ENCODE measurements at places on chromosomes 2 and 18.

DNA sequence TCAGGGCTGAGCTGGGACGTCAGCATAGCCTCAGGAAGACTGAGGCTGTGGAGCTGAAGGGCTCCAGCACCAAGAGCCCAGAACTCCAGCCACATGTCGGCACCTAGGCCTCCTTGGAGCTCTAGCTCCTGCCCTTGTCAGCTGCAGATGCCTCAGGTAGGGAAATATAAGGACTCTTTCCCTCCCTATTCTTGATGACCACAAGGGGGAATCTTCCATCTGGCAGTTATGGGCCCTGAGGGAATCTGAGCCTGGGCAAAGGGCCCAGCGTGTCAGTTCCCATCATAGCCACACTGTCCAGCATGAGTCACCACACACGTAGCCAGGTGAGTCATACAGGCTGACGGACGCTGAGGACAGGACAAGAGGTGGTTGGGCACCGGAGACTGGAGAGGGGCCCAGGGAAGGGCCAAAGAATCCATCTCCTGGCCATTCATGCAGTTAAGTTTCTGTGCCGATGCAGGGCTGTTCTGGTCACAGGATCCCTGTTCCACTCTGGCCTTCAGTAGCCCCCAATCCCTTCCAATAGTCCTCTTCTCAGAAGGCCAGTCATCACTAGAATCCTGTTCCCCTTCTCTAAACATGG is 1.8 kb downstream of the MPV17 start:
- DNase-seq: no peak

- no peak for DNase-seq
Observed at GRCh38 chr2:58515827-58516573, 274.9 kb upstream of the FANCL start.

DNA sequence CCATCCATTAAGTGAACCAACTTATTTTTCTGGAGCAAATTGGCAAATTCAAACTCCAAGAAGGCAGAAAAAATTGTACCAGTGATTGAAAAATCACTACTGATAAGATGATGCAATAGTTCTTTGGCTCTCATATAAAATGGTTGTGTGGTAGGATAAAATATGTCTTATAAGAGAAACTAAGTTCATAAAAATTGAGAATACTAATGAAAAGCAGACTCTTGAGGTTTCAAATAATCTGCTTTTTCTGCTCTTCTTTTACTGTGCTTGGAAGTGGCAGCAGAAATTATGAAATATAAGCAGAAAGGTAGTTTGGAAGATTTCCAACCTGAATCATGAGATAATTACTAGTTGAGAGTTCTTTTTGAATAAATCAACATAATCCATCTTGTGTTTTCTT is 61.9 kb downstream of the PPP1R1C start:
- DNase-seq: no peak

GRCh38 chr18:79800371-79801180 is 2.8 kb downstream of the KCNG2 start:
- no peak for DNase-seq

DNA sequence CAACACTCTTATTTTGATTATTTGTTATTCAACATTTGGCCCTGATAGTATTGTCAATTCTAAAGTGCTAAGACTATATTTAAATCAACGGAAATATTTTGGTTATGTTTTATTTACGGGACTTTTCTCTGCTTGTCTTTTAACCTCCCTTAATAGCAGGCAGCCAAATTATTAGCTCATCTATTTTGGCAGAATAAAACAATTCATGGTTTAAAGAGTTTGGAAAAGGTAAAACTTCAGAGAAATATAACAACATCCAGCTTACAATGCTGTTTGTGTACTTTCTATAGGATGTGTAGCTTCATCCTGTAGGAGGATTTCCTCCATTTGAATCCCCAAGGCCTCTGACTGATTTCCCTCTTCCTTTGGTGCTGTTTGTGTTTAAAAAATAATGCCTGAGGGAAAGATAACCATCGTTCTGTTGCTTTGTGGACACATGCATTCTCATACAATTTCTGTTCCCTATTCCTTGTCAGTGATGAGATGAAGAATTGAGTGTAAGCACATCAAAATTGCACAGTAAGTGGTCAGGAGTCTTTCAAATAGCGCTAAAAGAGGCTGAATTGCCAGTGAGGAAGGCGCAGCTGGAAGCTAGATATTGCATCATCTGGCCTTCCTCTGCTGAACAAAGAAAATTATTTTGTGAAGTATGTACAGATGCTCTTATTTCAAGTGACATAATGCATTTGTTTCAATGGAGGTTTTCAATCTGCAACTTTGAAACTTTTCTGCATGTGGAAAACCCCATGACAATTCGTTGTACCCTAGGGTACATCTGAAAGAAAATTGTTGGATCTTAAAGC is 80.3 kb downstream of the CD28 start:
- DNase-seq: no peak

GRCh38 chr2:33153008-33153407 is 206.3 kb downstream of the LTBP1 start:
- no peak for DNase-seq

DNA sequence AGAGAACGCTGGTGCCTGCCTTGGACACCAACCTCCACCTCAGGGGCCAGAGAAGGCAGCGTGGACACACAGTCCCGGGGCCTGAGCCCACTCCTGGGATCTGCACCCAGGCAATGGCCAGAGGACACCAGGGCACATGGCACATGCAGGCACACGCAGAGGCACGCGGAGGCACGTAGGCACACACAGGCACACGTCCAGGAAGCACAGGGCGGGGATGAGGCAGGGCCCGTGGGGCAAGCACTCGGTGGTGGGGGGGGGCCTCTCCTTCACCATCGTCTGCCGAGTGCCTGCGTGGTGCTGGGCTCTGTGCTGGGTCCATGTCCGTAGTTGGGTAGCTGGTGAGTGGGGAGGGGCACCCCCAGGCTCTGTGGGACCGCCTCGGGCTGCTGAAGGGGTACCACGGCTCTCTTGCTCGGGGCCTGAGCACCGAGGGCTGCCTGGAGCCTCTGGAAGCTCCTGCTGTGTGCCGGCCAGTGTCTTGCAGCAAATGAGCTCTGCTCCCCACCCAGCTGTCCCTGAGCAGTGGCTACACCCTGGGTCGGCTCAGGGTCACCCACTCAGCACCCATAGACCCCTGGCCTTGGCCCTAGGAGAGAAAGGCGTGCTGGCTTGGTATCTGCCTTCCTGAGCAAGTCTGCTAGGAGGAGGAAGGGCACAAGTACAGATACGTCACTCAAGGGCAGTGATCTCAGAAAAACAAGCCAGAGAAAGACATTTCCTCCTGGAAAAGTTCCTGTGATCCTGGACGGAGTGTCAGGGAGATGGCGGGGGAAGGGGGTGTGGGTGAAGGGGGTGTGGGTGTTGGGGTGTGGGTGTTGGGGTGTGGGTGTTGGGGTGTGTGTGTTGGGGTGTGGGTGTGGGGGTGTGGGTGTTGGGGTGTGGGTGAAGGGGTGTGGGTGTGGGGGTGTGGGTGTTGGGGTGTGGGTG is 26.4 kb downstream of the RTP5 start:
- DNase-seq: no peak

GRCh38 chr18:26438980-26439379 is 109.4 kb downstream of the KCTD1 start:
- no peak for DNase-seq

- DNase-seq: no peak
Observed at GRCh38 chr2:16155366-16155765, 215.0 kb downstream of the MYCN start.

DNA sequence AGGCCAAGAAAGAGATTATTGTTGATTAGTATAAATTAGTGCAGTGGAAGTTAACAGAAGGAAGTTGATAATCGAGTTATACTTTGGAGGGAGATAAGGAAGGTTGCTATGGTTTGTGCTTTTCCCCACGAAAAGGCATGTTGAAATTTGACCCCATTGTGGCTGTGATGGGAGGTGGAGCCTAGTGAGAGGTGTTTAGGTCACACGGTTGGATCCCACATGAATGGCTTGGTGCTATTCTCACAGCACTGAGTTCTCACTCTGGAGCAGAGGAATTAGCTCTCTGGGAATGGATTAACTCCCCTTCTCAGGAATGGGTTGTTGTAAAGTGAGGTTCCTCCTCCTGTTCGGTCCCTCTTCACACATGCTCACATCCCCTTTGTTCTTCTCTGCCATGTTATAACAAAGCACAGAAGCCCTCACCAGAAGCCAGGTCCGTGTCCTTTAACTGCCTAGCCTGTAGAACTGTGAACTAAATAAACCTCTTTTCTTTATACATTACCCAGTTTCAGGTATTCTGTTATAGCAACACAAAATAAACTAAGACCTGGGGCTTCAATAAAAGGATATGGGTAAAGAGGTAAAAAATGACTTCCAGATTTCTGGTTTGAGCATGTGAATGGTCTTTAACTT is 21.9 kb downstream of the PIGN start:
- DNase-seq: no peak

DNA sequence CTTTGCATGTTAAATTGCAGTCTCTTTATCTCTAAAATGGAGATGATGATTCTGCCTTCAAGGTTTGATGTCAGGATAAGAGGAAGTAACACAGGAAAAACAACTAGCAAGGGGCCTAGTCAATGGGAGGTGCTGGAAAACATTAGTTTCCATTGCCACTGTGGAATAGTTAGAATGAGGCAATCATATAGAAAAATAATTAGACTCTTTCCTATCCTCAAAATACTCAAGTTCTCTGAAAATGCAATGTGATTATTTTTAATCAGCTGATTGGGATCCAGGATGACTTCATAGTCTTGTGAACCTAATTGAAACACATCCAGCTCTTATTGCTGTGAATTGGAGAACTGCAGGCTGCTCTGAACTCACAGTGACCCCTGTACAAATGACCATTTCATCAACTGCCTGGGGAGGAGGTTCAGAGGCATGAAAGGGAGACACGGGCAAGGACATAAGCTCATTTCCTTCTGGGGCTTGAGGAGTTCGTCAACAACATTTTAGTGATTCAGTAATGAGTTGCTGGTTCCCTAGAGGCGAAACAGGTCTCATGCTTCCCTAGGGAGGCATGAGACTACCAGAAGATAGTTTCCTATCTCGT is 422.5 kb downstream of the LPIN1 start:
- no peak for DNase-seq
